Activated CD4-positive, alpha-beta T cell treated with anti-CD3 and anti-CD28 coated beads, Interleukin-2, Interleukin-4, amounts not matched to agents 100 ng/mL and 50 ng/mL, durations not matched to agents 16 hours and 8 hours (primary cell): ENCODE measurements at places on chromosomes 16 and 17.

DNA sequence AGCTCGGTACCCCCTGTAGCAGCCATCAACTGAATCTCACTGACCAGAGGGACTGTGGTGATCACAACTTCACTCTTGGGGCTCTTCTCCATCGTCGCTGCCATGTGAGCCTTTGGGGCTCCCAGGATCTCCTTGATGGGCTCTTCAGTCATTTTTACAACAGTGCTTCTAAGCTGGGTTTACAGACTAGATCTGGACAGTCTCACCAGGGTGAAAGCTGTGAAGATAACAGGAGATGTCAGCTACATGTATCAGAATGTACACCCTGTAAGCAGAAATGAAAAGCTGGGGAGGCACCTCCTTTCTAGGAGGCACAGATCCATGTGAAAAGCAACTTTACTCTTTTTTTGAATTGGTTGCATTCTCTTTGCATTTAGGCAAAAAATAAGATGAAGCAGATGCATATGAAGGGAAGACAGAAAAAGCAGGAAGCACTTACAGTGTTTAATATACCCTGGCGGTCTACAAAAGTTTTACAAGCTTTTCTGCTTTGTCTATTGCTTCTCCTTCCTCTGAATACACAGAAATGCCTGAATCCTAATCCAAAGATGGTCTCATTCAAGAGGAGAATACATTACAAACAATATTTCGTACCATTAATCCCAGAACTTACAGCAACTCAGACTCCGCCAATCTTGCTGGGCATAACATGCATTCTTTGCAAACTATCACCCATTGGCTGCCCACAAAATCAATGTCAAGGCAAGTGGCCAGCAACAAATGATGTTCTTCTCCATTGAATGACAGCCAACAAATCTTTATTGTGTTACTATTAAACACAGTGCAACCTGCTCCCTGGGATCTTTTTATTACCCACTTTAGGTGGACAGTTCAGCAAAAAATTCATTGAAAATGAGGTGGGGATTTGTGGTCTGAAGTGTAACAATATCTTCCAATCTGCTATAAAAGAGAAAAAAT is 1.5 kb downstream of the TMEM100 start:
- DNase-seq = no peak

DNA sequence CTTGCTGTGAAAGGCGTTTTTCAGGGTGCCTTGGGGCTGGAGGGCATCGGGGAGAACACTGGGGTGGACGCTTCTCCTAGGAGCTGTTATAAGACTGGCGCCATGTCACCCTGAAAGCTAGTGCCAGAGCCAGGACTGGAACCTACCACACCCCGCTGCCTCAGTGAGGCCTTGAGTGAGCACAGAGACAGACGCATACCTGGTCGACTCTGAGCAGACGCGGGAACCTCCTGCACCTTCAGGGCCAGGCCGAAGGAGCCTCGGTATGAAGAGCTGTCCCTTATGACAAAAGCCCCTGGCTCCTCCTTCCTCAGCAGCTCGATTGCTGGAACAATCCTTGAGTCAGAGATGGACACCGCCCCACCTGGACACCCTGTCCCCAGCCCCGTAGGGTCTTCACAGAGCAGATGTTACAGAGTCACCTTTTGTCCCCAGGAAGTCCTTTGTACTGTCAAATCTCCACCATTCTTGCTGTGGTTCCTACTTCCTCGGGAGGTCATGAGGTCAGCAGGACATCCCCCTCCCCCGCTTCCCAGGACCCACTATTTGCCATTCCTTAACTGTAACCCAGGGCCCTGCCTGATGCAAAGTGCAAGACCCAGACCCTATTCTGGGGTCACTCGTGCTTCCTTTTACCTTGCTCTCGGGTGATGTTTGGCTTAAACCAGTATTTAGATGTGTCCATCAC is 17.0 kb downstream of the TNS4 start:
- DNase-seq = no peak

GRCh38 chr16:9670033-9670432 is 512.2 kb downstream of the GRIN2A start:
- no peak for DNase-seq

DNA sequence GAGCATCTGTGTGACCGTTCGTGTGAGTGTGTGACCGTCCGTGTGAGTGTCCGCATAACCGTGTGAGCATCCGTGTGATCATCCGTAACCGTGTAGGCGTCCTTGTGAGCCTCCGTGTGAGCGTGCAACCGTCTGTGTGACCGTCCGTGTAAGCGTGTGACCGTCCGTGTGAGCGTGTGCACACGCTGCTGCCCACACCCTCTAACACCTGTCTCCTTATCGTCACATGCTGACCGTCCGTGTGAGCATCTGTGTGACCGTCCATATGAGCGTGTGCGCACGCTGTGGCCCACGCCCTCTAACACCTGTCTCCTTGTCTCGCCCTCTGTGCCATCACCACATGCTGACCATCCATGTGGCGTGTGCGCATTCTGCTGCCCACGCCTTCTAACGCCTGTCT is 31.1 kb downstream of the NME3 start:
- no peak for DNase-seq

DNA sequence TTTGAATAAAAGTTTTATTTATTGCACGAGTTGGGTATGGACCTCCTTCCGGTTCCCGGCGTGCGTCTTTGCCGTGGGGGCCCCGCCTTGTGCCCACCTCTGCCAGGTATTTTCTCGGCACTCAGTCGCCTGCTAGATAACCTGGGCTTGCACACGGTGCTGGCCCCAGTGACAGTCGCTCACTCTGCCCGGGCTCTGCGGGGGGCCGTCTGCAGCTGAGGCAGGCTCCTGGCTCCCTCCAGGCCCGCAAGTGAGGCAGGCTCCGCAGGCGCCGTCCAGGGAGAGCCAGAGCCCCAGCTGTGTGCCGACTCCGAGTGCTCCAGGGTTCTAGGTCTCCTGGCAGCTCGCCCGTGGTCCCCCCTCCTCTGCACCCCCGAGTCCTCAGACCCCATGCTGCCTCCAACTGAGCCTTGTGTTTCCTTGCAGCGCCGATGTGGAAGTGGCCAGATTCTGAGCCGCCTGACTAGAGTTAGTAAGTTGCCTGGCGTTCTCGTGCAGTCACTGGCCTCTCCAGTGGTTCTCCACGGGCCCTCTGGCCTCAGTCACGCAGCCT is 54.7 kb upstream of the PVALEF start:
- DNase-seq = no peak

GRCh38 chr17:48860034-48860433 is 29.2 kb downstream of the CALCOCO2 start:
- no peak for DNase-seq
